ENCODE measurements at places on chromosomes 7 and 10.

DNA sequence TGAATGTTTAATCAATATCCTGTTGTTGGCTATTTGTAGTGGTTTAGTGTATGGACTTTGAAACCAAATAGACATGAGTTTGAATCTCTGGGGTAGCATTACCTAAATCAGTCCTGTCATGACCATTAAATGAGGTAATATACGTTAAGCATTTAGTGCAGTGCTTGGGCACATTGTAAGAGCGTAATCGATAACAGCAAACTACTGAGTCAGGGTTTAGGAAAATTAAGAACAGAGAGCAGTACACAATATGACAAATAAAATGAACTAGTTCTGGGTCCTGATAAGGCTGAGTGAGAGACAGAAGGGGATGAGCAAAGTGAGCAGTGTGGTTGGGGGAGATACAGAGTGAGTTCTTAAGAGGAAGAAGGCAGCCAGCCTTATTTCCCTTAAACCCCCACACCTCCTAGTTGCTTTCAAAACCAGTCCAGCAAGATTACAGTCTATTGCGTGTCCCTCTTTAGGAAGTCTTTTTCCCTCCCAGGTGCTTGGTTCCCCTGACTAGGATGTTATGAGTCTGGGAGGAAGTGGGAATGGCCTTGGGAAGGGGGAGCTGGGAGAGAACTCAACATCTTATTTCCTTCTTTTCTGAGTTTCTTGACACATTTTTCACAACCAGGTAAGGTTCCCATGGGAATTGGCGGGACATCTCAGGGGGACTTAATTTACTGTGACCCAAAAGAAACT is 171.0 kb downstream of the SND1 start:
- DNase-seq: no peak

DNA sequence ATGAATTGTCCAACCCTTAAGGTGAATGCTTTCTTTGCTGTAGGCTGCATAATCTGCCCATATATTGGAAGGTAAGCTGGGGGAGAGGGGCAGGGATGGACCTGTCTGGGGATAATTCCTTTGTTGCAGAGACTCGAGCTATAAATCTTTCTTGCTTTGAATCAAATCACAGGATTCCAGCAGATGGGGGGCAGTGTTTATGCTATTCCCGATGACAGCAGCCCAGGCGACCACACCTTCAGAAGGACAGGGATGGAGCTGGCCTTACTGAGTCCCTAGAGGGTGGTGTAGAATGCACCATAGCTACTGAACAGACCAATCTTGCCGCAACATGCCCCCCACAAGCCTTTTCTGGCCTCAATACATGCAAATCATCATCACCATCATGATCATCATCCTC is 2.5 kb downstream of the PODXL start:
- no peak for DNase-seq

- DNase-seq: no peak
Measured at GRCh38 chr10:133590226-133590969, 25.0 kb upstream of the SYCE1 start.

DNA sequence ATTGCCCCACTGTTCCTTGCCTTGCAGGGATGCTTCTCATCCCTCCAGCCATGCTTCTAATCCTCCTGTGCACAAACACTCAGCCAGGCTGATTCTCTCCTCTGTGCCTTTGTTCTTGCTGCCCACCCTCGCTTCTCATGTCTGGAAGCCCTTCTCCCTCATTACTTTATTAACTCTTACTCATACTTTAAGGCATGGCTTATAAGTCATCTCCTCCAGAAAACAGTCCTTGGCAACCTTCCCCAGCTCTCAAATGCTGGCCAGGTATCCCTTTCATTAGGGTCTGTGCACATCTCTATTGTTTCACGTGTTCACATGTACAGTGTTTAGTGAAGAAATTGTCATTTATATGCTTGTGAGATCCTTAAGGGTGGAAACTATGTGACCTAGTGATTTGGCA is 62.9 kb downstream of the ITGB8 start:
- no peak for DNase-seq

DNA sequence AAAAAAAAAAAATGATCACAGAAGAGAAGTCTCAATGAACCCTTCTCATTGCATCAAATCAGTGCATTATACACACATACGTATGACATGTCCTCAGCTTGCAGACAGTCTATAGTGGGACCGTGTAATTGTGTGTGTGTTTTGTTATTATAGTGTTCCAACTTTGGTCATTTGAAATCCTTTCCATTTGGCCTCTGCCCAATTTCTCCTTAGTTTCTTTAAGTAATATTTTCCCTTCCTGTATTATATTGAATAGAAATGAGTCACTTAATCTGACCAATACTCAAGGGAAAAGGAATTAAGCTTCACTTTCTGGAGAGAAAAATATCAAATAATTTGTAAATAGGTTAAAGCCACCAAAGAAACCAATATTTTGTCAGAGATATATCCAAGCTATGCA is 415.5 kb upstream of the SORCS1 start:
- DNase-seq: no peak

GRCh38 chr10:81865581-81865980 is 9.4 kb upstream of the NRG3 start:
- no peak for DNase-seq

GRCh38 chr7:134480730-134481129 is 21.8 kb upstream of the AKR1B1 start:
- no peak for DNase-seq

- DNase-seq: no peak
Measured at GRCh38 chr7:88218836-88219605, 817 bp downstream of the SRI start.

DNA sequence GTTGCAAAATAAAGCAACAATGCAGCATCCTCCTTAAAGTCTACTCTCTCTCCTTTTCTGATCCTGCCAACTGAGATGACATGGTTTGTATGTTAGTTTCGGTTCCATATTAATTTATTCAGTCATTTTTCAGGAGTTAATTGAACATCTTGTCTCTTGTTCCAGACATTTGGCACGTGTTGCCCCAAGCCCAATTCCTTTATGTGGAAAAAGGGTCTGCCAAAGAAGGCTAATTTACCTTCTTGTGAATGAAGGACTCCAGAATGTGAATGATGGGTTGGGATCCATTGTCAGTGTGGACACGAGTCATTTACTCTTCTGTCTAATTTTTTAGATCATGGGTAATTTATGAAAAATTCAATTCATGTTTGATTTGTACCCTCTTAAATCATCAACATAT is 350.9 kb upstream of the LRGUK start:
- DNase-seq: no peak

- DNase-seq: no peak
Measured at GRCh38 chr7:11452476-11452875, 379.5 kb downstream of the THSD7A start.

DNA sequence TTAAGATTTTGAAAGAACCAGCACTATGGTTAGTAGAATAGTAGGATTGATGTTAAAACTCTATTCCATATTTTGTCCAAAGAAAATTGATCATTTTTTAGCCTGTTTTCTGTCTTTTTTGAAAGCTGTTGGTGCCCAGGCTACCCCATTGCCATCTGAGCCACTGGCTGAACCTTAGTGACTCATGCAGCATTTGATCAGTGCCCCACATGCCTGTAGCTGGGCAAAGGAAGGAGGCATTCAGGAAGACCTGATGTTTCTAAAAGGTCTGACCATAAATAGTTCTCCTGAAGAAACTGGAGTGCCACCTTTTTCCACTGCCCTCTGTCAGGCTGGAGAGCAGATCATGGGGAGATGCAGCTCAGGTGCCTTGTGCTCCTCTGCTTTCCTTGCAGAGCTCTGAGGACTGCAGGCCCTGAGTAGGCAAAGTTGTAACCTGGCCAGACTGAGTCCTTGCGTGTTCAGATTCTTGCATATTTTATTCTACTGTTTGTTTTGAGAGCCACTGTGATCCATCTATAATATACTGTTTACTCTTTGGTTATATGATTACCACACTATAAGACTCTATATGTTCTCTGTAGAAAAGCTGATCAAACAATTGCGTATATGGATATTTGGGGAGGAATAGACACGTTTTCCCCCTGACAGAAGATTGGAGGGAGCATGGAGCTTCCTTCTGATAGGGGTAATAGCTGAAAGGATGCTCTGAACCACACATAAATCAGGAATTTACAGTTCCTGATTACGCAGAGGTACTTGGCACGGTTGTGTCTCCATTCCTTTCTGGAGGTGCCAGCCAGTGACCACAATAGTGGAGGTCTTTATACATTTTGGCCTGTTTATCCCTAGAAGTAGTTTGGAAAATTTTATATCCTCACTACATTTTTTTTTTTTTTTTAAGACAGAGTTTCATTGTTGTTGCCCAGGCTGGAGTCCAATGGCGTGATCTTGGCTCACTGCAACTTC is 48.9 kb upstream of the GJD4 start:
- no peak for DNase-seq

DNA sequence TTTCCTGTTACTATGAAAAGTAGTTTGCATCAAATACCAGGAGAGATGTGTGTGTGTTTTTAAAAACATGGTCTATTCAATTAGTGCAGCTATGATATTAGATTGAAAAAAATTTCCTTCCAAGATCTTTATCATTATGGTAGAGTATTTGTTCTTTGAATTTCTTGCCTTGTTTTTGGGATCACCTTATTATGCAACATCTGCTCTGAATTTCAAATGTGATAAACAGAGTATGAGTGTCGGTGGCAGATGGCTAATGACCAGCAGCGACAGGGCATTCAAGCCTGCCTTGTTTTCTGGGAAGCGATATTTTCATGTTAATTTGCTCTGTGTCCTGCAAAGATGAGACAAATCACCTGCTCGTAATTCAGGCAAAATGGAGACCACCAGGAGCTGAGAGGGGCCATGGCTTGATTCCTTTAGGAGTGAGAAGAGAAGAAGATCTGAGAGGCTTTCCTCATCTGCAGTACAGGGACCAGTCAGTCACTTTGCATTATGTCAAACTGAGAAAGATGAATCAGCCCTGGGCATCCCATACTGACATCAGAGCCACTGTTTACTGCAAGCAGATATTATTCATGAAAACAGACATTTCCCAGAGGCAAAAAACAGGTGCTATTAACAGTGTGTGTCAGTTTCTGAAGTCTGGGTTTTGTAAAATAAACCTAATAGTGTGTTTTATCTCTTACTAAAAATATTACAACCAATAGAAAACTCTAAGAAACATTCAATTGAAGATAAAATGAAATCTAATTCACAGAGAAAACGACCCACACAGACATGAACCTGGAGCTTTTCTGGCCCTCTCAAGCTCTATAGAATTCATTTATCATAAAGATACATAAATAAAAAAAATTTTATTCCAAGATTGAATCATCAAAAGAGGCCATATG is 67.6 kb downstream of the CDK6 start:
- DNase-seq: no peak

- DNase-seq: peak; percentile 40
Measured at GRCh38 chr10:80662429-80663261, 124.9 kb downstream of the SH2D4B start.

GRCh38 chr7:132419542-132419941 is 156.7 kb downstream of the PLXNA4 start:
- DNase-seq: no peak

Measured in stimulated activated CD8-positive, alpha-beta memory T cell treated with anti-CD3 and anti-CD28 coated beads, Interleukin-4, amount 100 ng/mL, for 1 hour (primary cell).